ENCODE measurements at places on chromosomes 4 and X. TPM values are rescaled to one million over a fixed set of nuclear protein-coding genes. Genes with fewer than 3 reads are reported as not detected.

The RHOH gene
- total RNA-seq, result 9.7 TPM

The GAGE13 gene
- total RNA-seq, result not detected

The H2BW2 gene
- total RNA-seq, result not detected

The PABPC1L2A gene
- not detected for total RNA-seq

The STS gene
- total RNA-seq, result 10.8 TPM

The UGT2B17 gene
- total RNA-seq, result 0.98 TPM

The DTHD1 gene
- 0.29 TPM for total RNA-seq

The DCAF8L2 gene
- not detected for total RNA-seq

GRCh38 chr4:122914938-122915337, 7.5 kb downstream of the NUDT6 start:
- DNase-seq, result no peak

DNA sequence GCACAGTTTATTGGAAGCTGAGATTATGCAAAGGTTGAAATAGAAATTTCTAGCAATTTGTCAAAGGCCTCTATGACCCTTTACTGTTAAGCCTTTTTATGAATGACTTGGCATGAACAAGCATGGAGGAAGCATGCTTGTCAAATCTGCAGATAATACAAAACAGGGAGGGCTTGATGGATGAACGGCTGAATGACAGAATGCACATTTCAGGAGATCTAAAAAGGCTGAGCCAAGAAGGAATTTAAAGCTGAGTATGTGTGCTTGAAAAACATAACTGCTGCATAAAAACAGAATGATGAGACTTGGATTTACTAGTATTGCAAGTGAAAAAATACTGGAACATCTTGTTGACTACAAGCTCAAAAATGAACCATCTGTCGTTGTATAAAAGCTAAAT, 29.0 kb upstream of the UBE2K start:
- no peak for DNase-seq

- DNase-seq, result no peak
Observed at GRCh38 chr4:25370242-25370641, 6.8 kb upstream of the ANAPC4 start.

GRCh38 chr4:182831376-182831775, 85.8 kb downstream of the DCTD start:
- DNase-seq, result no peak

DNA sequence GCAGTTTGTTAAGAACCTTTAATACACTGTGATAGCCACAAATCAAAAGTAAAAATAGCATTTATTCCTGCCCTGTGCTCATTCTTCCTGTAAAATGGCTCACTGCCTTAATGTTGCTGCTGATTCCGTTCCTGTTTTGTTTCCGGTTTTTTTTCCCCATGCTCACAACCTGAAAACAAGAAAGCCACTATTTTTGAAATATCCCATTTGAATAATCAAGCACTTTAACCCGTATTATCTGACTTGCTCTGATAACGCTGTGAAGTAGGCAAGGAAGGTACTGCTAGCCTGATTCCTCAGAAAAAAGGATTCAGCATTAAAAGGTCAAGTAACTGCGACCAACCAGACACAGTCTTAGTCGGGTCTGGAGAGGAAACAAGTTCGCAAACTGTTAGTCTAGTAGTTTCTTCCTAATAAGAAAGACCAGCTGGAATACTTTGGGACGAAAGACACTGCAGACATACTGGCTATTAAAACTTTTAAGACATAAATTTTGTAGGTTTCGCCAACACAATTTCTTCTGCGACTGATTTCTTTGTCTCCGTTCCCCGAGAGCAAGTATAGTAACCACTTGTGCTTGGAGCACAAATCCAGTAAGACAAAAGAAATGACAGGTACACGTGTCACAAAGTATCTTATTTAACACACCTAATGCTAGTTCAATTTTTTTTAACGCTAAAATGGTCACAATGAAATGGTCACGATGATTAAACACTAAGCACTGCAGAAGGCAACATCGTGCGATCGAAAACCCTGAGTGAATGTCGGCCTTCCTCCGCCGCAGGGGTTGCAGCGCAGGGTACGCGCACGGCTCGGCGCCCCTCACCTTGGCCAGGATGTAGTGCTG, 802 bp downstream of the COX18 start:
- DNase-seq, result no peak

DNA sequence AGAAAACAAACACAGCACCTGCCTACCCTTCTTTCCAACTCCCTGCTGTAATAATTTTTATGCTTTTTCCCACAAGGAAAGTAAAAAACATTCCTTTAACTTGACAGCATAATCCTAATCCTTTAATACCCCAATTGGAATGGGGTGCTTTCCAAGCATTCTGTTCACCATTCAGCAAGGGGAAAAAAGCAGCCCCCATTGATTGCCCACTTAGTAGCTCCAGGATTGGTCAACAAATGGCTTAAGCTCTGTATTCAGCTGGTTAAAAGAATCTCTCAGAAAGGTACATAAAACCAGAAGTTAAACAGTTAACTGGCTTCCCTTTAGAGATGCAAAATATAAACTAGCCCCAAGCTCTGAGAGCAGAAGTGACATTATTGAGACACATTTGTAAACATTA, 194.8 kb upstream of the ATOH1 start:
- DNase-seq, result no peak

The GABRA4 gene
- total RNA-seq, result not detected

The CENPE gene
- total RNA-seq, result 0.33 TPM

DNA sequence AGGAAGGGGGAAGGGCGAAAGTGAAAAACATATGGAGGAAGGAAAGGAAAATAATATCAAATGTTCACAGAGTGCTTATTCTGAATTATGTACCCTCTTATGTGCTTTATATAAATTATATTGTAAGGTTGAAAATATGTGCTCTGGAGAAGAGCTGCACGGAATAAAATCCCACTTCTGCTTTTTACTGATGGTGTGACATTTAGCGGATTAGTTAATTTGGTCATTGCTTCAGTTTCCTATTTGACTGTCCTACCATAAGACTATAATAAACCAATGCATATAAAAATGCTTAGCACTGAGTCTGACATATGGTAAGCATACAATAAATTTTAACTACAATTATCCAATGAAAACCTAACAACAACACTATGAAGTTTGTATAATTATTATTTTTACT, 86.2 kb downstream of the NPFFR2 start:
- no peak for DNase-seq

The NXF2 gene
- total RNA-seq, result not detected

DNA sequence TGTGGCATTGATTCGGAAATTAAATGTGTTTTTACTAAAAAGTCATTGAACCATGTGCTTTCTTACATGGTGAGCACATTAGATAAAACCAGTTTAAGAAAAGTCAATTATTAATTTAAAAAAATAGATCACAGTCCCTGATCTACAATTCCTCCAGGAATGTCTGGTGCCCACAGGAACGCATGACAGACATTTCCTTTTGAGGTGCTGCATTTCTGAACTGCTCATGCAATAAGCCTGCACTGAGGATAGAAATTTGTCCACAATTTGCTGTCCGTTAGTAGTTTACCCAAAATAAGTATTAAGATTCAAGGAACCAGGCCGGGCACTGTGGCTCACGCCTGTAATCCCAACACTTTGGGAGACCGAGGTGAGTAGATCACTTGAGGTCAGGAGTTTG, 8.2 kb upstream of the ADAMTS3 start:
- no peak for DNase-seq

- no peak for DNase-seq
Observed at GRCh38 chr4:132513491-132513890, 635.6 kb upstream of the PCDH10 start.

The RHOXF2B gene
- total RNA-seq, result not detected

DNA sequence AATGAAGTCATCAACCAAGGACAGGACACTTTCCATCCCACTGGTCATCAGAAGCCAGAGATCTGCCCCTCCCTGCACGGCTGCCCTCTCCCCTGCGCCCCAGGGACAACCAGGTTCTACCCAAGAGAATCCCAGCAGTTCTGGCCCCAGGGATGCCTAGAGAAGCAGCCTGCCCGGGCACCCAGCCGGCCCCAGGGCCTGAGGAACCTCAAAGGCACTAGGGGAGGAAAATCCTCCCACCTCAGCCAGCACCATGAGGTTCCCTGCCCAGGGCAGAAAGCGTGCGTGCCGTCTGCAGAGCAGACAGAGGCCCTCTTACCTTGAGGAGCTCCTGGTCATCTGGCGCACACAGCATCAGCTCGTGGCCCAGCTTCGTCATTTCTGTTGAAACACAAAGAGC, 8.1 kb downstream of the HAUS7 start:
- no peak for DNase-seq

The AFF2 gene
- 4.6 TPM for total RNA-seq

The CYBB gene
- total RNA-seq, result 25.5 TPM

DNA sequence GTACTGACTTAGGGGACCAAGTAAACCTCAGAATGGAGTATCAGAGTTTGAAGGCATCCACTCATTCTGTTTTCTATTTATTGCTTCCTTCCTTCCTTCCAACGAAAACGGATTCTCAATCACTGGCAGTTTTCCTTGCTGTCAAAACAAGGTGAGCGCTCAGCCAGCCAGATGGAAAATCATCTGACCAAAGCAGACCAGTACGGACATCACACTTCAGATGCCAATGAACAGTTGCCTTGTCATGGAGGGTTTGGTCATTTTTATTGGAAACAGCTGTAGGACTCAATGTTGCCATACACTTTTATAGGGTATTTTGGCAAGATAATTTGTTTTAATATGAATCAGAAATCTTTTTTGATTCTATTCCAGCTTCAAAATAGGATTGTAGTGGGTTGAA, 16.6 kb downstream of the GEMIN8 start:
- no peak for DNase-seq

DNA sequence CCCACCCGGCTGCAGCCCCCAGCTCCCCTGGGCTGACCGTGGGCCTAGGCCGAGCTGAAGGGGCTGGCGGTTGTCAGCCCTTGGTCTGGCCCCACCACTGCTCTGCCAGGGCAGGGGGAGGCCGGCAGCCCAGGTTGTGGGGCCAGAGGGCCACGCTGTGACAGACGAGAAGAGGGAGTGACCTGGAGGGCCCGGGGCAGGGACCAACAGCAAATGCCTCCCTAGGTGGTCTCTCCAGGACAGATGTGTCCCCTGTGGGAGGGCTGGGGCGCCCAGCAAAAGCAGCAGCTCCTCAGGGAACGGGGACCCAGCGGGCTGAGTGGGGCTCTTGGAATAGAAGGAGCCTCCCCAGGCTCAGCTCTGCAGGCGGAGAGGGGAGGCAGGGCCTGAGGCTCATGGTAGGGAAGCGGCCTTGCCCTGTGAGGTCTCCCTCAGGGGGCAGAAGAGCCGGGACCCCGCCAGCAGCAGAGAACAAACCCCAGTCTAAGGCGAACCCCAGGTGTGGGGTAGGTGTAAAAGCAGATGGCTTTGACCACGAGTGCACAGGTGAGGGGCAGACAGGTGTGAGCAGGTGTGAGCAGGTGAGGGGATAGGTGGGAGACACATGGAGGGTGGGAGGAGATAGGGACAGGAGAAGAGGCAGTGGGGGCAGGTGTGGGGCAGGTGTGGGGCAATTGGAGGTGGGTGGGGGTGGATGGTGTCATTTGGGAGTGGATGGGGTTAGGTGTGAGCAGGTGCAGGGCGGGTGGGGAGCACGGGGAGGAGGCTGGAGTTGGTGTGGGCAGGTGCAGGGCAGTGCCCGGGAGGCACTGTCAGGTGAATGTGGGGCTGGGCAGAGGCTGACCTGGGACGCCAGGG, 34.1 kb upstream of the SPON2 start:
- no peak for DNase-seq

GRCh38 chrX:99301990-99302389, 1108.1 kb downstream of the PCDH19 start:
- DNase-seq, result no peak

The KANTR gene
- 29.8 TPM for total RNA-seq

The FRMPD4 gene
- total RNA-seq, result under 0.01 TPM

The CFP gene
- 2.6 TPM for total RNA-seq

GRCh38 chr4:110854021-110854678, 231.3 kb upstream of the PITX2 start:
- DNase-seq, result no peak

The YY2 gene
- 3.5 TPM for total RNA-seq

DNA sequence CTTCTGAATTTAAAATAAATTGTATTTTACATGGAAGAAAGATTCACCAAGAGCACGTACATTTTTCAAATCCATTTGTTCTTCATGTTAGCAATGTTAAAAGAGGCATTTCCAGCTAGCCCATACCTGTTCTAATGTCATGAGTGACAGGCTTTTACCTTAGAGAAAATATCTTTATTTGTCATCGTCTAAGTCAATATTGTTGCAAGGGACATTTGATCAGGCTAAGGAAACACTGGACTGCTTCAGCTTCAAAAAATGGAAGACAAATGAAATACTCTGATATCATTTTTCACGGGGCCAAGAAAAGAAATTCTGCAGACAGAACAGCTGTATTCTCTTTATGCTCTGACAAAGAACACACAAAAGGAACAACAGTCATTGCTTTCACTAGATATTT, 207.7 kb downstream of the RCHY1 start:
- DNase-seq, result no peak

GRCh38 chrX:12685541-12685940, 105.7 kb upstream of the PRPS2 start:
- no peak for DNase-seq

DNA sequence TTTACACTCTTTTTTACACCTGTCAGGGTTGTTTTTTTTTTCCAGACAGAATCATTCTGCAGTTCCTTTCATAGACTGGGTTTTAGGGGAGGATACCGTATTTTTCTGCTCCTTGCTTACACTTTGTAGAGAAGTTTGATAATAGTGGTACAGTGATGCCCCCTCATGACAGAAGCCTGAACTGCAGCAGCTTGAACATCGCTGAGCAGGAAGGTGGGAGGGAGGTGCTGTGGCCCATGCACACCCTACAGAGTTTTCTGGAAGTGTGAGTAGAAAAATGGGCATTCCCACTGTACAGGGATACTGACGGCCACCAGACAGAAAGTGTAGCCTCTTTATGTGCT, 54.5 kb downstream of the RAB40A start:
- DNase-seq, result peak; percentile 39

The RXFP1 gene
- 0.15 TPM for total RNA-seq

DNA sequence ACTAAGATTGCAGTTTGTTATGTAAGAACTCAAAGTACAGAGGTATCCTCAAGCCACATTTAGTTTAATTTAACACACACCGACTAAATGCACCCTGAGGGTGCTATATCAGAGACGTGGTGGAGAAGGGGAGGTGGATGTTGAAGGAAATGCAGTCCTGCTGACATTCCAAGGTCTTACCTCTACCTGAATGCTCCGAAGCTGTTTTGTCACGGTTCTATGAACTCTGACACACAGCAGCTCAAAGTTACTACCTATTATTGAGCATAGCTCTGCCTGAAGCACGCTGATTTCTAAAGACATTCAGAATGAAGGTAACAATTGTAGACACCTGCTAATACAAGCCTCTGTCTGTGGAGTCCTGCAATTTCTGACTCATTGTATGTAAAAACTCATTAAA, 6.7 kb downstream of the CC2D2A start:
- DNase-seq, result no peak

GRCh38 chr4:149280806-149281205, 534.8 kb downstream of the IQCM start:
- no peak for DNase-seq
